ENCODE measurements at places on chromosomes 5 and 9. TPM values are rescaled to one million over a fixed set of nuclear protein-coding genes. Genes with fewer than 3 reads are reported as not detected.

DNA sequence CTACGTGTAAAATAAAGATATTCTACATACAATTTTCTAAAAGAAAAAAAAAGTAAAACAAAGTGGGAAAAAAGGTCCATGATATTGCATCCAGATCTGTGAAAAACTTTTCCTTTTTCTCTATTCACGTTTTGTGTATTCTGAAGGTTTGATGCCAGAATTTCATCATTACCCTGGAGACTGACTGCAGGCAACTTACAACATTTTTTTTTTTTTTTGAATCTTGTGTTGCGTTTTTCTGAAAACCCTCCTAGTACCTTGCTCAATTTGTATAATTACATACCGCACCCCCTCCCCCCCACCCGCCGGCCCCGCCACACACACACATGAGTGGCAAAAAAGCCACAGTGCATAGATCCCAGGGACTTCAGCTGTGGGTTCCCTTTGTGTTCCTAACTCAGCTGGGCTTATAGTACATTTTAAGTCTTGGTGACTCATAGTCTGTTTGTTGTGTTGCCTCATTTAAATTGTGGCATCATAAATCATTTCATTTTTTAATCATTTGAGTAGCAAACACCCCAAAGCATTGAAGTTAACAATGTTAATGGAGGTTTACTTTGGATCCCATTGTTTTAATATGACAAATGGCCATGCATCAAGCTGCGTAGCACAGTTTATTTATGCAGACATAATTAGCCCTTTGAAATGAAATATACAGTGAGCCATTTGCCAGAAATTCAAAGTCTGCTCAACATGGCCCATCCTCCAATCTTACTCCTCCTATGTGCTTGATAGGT lies 36.0 kb downstream of the PRDM6 start:
- DNase-seq, result no peak

Gene TRPM6
- 0.70 TPM for polyA plus RNA-seq

Gene PCDHB14
- polyA plus RNA-seq, result 10.6 TPM

Gene NAIP
- polyA plus RNA-seq, result 30.7 TPM

GRCh38 chr5:150484964-150485692 lies 22.8 kb upstream of the NDST1 start:
- no peak for DNase-seq

GRCh38 chr5:162817364-162817763 lies 620.0 kb upstream of the CCNG1 start:
- no peak for DNase-seq

GRCh38 chr9:95813923-95814322 lies 61.6 kb upstream of the ERCC6L2 start:
- no peak for DNase-seq

Gene SOX30
- 0.55 TPM for polyA plus RNA-seq

DNA sequence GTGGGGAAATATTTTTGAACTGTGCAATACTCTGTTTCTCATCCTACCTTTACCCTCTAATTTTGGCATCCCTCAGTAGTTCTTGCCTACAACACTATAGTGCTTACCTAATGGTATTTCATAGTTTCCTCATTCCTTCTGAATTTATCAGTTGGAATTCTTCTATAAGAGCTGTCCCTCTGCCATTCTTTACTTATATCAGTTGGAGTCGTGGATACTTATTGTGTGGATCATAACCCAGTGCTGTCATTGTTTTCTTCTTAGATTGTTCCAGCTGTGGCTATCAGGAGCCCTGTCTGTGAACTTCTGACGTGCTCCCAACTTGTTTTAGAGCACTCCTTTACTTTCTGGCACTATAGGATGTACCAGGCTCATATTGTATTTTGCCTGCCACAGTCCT lies 146.1 kb upstream of the OTULINL start:
- no peak for DNase-seq

Gene CDKN2B
- 0.30 TPM for polyA plus RNA-seq

Gene SLC38A9
- polyA plus RNA-seq, result 28.3 TPM

GRCh38 chr5:122237906-122238305 lies 74.1 kb upstream of the SNCAIP start:
- no peak for DNase-seq

GRCh38 chr9:36961051-36961450 lies 73.0 kb downstream of the PAX5 start:
- DNase-seq, result no peak

GRCh38 chr9:107153336-107153735 lies 129.7 kb upstream of the RAD23B start:
- no peak for DNase-seq

DNA sequence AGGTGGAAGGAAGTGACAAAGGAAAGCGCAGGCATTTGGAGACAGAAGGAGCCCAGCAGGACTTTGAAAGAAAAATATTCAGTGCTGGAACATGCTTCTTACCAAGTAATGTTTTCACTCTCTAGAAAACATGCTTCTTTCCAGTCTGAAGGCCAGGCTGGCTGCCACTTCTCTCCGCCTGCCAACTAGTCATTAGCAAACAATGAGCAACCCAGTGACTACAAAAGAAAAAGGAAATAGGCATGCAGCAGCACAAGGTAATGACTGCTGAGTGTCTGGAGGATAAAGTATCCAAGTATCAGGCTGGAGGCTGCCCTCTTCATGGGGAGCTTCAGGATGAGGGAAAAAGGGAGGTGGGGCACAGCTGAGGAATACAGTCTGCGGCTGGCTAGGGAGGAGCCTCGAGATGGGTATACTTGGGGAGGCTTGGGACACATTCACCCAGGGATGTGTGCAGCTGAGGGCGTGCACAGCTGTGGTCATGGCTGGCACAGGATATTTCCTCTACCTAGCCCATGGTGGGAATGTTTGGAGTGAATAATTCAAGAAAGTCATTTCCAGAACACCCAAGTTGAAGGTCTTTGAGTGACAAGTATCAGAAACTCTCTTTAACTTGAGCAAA lies 161.5 kb upstream of the KIF2A start:
- DNase-seq, result no peak

Gene GARNL3
- 18.1 TPM for polyA plus RNA-seq

DNA sequence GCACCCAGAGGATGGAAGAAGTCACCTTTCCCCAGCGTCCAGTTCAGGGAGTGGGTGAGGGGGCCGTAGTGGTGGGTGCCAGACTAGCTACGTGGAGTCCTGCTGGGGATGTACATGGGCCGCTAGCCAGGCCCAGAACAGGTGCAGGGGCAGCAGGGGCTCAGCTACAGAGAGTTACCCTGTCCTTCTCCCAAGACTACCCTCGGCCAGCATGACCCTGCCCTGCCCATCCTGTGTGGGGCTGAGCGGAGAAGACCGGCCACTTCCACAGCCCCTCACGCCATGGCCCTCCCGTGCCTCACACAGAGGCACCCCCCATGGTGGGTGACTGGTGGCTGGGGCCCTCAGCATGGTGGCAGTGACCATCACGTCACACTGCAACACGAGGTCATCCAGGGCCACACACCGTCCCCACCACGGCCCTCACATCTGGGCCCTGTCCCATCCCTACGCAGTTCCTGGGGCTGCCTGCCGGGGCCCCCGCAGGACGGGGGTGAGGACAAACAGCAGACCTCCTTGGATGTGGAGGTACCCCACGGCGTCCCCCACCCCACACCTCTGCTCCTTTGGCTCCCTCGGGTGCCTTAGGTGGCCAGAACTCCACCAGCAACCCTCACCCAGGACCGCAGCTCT lies 977 bp upstream of the DPP7 start:
- DNase-seq, result no peak

Gene RASGRF2
- 2.4 TPM for polyA plus RNA-seq

DNA sequence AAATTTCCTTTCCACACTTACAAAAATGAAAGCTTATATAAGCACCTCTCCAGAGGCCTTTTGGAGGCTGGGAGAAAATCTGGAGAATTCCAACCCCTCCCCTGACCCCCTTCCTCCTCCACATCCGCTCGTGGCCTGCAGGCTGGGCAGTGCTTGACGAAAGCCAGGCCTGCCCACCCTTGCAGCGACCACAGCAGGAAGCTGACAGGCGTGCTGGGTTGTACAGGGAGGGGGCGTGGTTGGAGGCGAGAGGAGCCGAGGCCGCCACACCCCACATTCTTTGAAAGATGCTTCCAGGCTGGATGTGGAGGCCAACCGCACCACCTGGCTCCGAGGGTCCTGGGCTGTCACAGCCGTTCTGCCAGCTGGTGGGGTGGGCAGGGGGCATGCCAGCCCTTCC lies 47.8 kb upstream of the IER5L start:
- no peak for DNase-seq

Gene CEP120
- polyA plus RNA-seq, result 19.4 TPM

- no peak for DNase-seq
Measured at GRCh38 chr5:108102463-108102862, 279.4 kb downstream of the FBXL17 start.

GRCh38 chr5:118326481-118327045 lies 661.8 kb downstream of the DTWD2 start:
- DNase-seq, result no peak

DNA sequence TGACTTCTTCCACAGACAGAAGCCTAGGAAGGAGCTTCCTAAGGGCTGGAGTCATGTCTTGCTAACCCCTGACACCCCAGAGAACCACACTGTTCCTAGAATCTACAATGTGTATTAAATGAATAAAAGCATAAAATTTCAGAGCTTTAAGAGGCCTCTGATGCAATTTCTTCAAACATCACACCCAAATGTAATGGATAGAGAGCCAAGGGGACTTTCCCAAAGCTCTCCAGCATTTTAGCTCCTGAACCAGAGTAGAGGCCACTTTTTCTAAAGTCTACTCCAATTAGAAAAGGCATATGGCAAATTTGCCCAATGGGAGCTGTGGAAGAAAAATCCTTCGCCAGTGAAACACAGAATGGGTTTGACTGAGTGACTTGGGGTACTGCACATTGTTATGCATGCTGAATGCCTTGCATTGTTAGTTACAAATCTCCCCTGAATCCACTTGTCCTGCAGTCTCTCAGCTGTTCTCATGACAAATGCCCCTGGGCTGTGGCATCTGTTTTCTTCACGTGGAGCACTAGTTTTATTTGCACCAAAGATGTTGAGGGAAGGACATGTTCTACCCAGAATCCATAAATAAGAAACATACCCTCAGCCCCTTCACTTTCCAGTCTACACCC lies 334.0 kb downstream of the ASTN2 start:
- no peak for DNase-seq

- DNase-seq, result no peak
Measured at GRCh38 chr5:177008716-177009115, 2.1 kb upstream of the UIMC1 start.

Gene PDLIM4
- polyA plus RNA-seq, result 21.2 TPM

GRCh38 chr5:103849934-103850333 lies 287.3 kb upstream of the NUDT12 start:
- no peak for DNase-seq

DNA sequence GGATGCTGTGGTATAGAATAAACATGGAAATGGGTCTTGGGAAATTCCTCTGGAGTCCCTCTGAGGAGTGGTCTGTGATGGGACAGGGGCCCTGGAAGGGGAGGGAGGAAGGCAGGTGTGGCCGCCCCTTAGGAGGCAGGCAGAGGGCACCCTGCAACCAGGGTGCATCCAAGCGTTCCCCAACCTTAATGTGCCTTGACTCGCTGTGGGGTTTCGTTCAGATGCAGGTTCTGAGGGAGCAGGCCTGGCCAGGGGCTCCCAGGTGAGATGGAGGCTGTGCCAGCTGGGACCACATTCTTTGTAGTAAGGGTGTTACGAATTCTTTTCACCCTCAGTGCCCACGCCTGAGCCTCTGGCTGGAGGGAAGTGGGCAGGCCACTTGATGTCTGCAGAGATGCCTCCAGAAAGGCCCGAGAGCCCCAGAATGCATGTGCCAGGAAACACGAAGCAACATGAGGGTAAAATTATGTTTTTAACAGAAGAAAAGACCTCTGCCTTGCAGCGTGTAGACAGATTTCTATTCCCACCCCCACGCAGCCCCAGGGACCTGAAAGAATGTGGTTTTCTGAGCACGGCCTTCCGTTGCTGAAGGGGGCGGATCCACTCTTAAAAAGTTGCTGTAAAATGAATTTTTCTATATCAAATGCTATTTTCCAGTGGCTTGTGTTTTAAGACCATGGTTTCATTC lies 150.4 kb upstream of the IER5L start:
- DNase-seq, result no peak

DNA sequence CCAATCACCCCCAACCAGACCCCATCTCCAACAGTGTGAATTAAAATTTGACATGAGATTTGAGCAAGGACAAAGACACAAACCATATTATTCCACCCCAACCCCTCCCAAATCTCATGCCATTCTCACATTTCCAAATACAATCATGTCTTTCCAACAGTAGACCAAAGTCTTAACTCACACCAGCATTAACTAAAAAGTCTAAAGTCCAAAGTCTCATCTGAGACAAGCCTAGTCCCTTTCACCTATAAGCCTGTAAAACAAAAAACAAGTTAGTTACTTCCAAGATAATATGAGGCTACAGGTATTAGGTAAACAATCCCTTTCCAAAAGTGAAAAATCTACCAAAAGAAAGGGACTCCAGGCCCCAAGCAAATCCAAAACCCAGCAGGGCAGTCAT lies 140.6 kb upstream of the NR4A3 start:
- no peak for DNase-seq

- DNase-seq, result no peak
Measured at GRCh38 chr9:80078826-80079225, 507.1 kb downstream of the TLE4 start.

Gene HAVCR1
- 2.8 TPM for polyA plus RNA-seq

Gene FBN2
- 105 TPM for polyA plus RNA-seq

DNA sequence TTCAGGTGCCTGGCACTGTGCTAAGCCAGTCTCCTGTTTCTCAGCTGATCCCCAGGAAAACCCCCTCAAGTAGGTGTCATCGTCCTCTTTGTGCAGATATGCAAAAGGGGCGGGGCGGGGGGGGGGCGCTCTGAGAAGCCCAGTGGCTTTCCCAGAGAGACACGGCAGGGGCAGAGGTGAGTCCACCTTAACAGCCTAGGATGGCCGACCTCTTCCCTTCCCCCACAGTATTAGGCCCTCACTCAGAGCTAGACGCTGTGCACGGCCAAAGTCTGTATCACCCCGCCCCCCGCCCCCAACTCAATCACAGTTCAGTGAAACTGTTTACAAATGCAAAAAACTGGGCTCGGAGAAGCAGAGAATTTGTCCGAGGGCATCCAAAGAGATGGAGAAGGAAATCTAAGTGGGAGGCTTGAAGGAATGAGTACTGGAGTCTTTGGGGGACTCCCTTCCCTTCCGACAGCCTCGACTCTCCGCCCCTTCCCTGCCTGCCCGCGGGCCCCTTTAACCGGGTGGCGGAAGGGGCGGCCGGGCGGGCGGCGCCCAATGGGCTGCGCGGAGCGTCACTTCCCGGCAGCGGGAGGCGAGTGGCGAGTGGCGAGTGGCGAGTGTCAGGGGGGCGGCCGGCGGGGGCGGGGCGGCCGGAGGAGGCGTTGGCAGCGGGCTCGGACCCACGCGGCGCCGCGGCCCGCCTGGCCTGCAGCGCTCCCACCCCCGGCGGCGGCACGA lies at the start of gene ERGIC1:
Gene ERGIC1 (plus strand): TSS at position 566 of the 729 bp plus-strand sequence. CDS start 163 bp downstream, at position 729.
- DNase-seq, result no peak

DNA sequence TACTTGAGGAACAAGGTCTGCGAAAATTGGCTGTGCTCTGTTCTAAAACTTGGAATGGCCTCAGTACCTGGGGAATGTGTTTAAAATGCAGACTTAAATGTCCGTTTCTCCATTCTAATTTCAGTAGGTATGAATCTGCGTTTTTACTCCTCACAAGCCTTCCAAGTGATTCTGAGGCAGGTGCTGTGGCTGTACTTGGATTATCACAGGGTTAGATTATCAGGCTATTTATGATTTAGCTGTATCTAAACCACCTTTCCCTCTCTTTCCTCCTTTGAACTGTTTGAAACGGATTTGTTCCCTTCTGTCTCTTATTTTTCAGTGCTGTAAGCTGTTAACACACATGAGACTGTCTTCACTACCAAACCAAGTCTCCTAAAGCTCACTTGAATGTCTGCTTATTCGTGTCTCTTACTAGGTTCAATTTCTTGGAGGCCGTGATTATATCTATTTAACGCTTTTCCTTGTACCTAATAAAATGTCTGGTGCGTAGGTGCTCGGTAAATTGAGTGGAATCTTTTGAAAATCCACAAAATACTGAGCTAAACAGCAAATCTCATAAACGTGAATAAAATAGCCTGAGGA lies 714 bp upstream of the CETN3 start:
- no peak for DNase-seq
